ENCODE measurements at places on chromosomes 2 and 18.
A peak's percentile ranks its signal among the peaks of the same experiment; 100 is the strongest.

DNA sequence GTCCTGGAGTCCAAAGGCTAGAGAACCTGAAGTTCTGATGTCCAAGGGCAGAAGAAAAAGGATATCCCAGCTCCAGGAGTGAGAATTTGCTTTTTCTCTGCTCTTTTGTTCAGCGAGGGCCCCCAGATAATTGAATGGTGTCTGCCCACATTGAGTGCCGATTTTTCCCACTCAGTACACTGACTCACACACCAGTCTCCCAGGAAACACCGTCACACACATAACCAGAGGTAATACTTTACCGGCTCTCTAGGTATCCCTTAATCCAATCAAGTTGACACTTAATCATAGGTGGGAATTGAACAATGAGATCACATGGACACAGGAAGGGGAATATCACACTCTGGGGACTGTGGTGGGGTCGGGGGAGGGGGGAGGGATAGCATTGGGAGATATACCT is 161.5 kb downstream of the WDR7 start:
- no peak for DNase-seq

GRCh38 chr2:46888421-46888952 is 27.1 kb downstream of the MCFD2 start:
- DNase-seq, result no peak

DNA sequence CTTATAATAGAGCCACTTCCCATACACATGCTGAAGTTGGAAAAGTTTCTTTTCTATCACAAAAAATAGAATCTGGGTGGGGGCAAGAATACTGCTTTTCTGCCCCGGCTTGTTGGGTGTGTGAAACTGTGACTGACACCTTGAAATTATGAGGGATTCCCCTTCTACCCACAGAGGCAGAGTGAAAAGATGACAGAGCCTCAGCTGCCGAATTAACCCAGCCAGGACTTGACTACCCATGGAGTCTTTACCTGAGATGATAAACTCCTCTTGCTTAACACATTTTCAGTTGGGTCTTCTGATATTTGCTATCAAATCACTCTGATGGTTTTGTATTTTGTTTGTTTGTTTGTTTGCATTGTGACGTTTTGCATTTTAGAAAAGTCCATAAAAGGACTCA is 66.0 kb upstream of the PMAIP1 start:
- DNase-seq, result no peak

- DNase-seq, result no peak
Measured at GRCh38 chr2:109231996-109232705, 103.1 kb downstream of the SH3RF3 start.

GRCh38 chr2:26970244-26970927 is at the start of gene MAPRE3:
MAPRE3 (plus strand) TSS chr2:26970637; CDS start chr2:27022219, 51,582 bp downstream.
- peak; percentile 90 for DNase-seq

- DNase-seq, result no peak
Measured at GRCh38 chr2:233112329-233112728, 52.2 kb downstream of the INPP5D start.

DNA sequence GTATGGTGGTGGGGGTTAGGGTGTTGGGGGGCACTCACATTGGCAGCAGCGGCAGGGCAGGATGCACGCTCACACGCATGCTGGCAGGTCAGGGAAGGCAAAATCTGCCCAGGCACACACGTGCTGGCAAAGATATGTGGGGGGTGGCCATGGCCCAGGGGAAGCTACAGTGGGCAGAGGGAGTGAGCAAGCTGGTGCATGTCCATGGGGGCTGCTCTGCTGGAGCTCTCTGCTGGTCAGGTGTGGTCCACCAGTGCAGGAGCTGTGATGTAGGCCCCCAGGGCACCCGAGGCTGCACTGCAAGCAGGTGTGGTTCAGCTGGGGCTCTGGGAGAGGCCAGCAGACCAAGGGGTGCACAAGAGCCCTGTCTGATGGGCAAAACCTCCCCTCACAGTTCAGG is 491.5 kb upstream of the TNP1 start:
- no peak for DNase-seq

DNA sequence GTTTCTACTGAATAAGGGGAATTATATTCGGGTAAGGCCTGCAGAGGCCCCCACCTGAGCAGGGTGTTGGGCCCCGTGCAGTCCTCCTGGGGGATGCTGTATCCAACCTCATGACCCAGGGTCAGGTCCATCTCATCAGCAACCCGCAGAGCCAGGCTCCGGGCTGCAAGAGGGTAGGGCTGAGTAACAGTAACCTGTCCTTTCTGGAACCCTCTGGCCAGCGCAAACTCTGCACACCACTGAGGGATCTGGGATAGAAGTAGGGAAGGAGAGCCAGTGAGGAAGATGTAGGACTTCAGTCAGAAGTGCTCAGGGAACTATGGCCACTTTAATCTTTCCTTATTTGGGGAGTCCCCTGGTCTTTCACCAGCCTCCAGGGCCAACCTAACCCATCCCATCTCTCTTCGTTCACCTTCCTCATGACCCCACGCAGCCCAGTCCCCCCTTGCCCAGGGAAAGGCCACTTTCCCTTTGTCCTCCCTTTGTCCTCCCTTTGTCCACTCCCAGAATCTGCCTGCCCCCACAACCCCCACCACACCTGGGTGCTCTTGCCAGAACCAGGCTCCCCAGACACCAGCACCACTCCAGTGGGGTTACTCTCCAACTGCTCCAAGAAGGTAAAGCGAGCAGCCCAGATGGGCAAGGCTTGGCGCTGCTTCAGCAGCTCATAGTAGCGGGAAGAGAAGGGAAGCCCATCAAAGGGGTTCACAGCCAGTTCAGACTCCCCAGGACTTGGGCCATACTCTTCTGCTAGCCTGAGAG is 895 bp downstream of the DQX1 start:
- no peak for DNase-seq
